HCT116 (cell line): ENCODE measurements at places on chromosomes 5 and 9. TPM values are rescaled to one million over a fixed set of nuclear protein-coding genes. Genes with fewer than 3 reads are reported as not detected.

ANKRD34B gene
- total RNA-seq: not detected

SH3RF2 gene
- 14.3 TPM for total RNA-seq

DNA sequence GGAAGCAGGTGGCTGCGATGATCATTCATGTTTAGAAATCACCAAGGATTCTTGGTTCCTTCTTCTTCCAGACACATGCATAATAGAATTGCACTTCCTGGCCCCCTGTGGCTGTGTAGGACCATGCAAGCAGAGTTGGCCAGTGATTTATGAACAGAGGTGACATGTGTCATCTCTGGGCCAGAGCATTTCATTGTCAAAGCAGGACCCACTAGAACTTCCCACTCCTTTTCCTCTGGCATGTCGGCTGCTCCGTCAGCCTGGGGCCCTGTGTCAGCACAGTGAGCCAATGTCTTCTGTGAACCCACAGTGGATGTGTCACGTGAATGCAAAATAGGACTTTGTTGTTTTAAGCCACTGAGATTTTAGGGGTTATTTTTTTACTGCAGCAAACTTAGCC, 59.2 kb downstream of the HSD17B3 start:
- no peak for DNase-seq

DNA sequence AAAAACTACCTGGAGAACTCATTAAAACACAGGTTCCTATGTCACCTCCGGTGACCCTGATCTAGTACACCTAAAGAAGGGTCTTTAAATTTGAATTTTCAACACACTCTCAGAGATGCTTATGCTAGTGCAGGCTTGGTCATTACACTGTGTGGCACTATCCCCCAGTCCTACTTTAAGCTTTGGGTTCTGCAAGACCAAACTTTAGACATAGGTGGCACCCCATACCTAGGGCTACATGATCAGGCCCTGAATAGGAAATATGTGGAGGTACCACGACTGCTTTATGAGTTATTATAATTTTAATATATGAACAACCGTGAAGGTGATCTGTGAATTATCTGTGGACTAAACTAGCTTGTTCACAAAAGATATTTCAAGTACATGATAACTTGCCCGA, 201.3 kb upstream of the OR13F1 start:
- no peak for DNase-seq

DNA sequence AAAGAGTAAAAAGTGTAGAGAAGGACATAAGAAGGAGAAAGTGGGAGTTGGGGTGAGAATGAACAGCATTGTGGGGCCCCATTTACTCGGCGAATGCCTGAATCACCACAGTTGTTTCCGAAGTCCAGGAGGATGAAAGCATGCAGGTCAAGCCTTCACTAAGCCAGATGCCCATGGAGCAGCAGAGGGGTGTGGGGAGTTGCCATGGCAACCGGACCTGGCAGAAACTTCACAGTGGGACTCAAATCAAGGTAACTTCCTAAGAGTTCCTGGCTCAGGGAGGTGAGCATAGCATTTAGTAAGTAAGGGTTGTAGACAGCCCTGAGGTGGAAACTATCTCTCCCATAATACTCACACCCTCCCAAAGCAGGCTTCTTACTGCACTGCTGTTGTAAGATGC, 357.1 kb downstream of the TRIM32 start:
- DNase-seq: no peak

GRCh38 chr5:133287500-133287899, 235.7 kb downstream of the HSPA4 start:
- DNase-seq: peak; percentile 28

GRCh38 chr9:115540091-115540490, 422.1 kb upstream of the TNC start:
- DNase-seq: no peak

GRCh38 chr5:172946146-172946545, 13.1 kb upstream of the RPL26L1 start:
- no peak for DNase-seq

DNA sequence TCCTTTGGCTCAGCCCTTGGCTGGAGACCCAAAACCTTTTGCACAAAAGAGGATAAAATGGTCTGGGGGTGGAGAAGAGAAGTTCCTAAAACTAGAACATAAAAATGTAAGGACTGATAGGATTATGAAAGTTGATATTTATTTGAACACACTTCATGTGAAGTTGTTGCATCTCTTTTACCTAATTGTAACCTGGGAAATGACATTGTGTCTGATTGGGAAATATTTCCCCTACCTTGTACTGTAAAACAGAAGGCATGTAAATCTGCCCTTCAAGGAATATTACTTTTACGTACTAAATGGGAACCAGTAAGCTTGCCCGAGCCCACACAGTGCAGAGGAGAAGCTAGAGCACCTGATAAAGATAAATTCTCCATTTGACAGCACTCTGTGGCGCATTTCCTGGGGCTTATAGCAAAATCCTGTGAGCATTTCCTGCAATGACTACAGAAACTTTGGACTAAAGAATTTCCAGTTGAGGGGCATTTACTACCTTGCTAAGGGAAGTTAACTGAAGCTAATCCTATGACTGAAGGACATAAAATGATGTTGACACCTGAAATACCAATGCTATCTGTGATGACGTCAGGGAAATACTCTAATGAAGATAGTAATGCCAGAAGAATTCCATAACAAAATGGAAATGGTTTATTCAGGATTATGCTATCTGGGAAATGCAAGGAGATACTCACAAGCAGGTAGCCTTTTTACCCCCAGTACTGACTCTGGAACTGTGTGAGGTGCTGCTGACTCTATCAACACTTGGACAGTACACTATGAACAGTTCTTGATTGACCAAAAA, 78.3 kb upstream of the LIFR start:
- no peak for DNase-seq
